Esophagus muscularis mucosa (tissue), 4 donors: ENCODE measurements at places on chromosomes 7 and 10.

DNA sequence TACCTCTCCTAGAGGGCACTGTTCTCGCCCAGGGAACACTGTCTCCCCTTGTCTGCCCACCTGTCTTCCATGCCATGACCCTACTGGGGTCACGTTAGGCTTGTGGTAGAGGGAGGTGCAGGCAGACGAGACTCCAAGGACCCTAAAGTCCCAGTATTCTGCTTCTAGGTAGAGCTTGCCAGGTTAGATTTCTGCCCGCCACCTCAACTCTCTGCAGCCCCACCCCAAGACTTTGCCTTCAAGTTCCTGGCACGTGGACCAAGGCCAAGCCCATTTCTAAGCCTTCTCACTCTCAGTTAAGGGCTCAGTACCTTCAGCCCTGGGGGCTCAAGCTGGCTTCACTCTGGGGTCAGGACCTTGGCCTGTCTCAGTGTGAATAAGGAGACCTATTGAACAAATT lies 16.1 kb downstream of the PRKAG2 start:
- DNase-seq, result no peak

GRCh38 chr10:21247592-21247991 lies 277.9 kb downstream of the SKIDA1 start:
- no peak for DNase-seq

- no peak for DNase-seq
Measured at GRCh38 chr10:3806603-3807002, 21.6 kb upstream of the KLF6 start.

GRCh38 chr10:110992006-110992800 lies 72.8 kb downstream of the SHOC2 start:
- no peak for DNase-seq

DNA sequence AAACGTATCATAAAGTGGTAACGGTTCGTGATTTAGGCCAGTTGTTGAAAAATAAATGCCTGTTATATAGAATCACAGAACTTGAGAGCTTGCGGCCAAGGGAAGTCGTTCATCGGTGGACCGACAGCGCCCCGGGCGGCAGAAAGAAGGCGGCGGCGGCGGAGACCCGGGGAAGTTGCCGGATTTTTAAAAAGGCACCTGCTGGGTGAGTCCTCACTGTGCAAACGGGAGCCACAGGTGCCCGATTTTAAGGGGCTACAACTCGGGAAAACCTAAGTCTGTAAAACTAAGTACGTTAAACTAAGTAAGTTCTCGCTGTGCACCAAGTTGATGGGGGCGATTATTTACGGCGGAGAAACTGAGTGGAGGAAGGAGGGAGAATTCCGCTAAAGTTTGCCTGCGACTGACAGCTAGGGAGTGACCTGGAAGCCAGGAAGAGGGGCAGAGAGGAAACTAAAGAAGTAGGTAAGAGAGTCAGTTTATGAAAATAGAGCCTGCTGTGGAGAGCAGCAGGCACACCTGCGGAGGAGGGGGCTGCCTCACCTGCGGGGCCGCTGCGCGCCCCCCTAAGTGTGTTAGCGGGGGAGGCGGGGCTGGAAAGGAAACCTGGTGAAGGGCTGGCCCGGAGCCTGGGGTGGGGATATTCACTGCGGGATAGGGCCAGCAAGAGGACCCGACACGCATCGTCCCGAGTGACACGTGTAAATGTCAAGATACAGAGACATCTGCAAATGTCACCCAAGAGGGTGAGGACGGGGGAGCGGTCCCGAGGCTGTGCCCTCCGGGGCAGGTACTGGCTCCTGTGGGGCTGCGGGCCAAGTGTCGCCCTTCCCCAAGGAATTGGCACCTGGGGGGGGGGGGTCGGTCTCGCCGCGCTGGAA lies 996 bp downstream of the ADAM12 start:
- DNase-seq, result peak; percentile 92

- peak; percentile 57 for DNase-seq
Measured at GRCh38 chr10:49679480-49679893, at the start of gene C10orf53. Gene C10orf53 (plus strand): TSS chr10:49679651. CDS start chr10:49679698, 47 bp downstream.

- no peak for DNase-seq
Measured at GRCh38 chr7:27243340-27244163, 950 bp downstream of the EVX1 start.

GRCh38 chr10:24893127-24893526 lies 59.3 kb downstream of the PRTFDC1 start:
- DNase-seq, result no peak

DNA sequence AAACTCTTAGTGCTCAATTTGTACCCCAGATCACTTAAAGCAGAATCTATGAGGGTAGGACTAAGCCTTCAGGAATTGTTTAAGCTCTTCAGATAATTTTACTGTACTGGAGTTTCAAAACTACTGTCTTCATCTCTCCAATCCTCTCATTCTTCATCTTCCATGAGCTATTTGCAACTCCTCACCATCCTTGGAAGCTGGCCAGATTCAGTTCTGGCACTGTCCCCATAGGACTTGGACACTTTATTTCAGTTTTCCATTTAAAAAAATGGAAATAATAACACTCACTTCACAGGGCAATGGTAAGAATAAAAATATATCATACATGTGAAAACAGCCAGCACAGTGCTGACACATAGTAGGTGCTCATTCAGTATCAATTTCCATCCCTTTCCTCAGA lies 74.6 kb downstream of the PPP1R17 start:
- DNase-seq, result no peak

DNA sequence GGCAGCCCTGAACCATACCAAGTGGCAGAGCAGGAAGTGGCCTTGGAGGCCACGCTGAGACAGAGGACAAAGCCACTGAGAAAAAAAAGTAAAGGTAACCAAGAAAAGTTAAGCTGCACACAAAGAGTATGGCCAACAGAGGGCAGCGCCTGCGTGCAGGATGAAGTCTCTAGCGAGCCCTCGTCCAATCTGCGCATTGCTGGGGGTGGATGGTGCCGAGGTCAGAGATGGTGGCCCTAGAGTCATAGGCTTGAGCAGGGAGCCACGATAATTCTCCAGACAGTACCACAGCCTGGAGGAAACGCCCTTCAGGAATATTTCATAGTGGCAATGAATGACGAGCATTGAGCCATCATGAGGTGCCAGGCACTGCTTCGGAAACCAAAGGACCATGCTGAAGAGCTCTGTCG lies 9.7 kb downstream of the ATP6V0E2 start:
- DNase-seq, result peak; percentile 91

DNA sequence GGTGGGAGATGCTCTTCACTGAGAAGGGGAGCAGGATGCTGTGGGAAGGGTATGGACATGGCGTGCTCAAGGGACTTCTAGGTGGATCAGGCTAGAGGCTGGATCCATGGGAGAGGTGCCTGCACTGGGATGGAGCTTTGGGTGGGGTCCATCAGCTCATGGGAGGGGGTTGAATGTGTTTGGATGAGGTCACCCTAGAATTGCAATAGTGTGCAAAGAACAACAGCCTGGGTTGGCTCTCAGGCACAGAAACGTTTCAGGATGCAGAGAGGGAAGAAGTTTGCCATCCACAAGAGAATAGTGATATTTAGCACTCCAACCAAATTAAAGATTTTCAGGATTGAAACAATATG lies 66.1 kb downstream of the SNX10 start:
- no peak for DNase-seq
